ENCODE measurements at places on chromosomes 16 and 17.
A peak's percentile ranks its signal among the peaks of the same experiment; 100 is the strongest.

- no peak for DNase-seq
Observed at GRCh38 chr16:75382611-75383010, 50.7 kb downstream of the CFDP1 start.

DNA sequence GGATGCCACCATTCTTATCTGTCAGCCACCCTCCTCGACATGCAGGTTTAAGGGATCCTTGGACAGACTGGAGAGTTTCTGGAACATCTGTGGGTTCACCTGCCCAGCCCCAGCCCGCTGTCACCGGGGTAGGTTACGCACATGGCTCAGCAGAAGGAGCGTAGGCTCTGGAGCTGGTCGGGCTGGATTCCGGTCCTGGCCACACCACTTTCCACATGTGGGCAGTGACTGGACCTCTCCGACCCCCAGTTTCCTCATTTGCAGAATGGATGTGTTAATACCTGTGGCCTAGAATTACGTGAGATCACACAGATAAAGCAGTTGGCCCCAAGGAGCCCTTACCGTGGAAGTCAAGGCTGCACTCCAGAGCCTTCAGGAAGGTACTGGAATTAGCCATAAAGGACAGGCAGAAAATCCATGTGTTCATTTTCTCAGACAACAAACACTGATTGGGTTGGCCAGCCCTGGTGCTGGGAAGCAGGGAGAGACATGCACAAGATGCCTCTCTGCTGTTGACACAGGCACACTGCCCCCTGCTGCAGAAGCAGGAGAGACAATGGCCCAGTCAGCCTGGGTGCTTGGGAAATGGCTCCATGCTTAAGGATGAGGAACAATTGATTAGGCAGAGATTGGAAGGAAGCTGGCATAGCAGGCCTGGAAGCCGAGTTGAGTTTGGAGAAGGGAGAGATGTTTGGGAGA lies 58.8 kb downstream of the SF3B3 start:
- DNase-seq = no peak

GRCh38 chr17:66548158-66548557 lies 245.7 kb downstream of the PRKCA start:
- no peak for DNase-seq

- DNase-seq = no peak
Observed at GRCh38 chr17:57490111-57490845, 234.0 kb downstream of the MSI2 start.

GRCh38 chr16:68328860-68329390 lies 18.1 kb downstream of the PRMT7 start:
- no peak for DNase-seq

DNA sequence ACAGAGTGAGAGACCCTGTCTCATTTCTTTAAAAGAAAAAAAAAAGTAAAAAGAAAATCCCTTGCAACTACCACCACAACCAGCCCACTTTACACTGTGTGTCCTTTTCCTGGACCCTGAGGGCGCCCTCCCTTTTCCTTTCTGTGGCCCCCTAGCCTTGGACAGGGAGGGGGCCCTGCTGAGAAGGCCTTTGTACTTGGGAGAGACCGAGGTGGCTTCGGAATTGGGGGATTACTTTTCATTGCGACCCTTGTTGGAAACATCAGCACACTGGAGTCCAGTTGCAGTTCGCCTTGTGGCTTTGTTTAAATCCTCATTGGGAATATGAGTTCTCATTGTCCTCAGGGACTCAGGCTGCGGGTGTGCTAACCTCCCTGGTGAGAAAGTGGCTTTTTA lies 9.4 kb upstream of the DNASE1 start:
- DNase-seq = no peak

DNA sequence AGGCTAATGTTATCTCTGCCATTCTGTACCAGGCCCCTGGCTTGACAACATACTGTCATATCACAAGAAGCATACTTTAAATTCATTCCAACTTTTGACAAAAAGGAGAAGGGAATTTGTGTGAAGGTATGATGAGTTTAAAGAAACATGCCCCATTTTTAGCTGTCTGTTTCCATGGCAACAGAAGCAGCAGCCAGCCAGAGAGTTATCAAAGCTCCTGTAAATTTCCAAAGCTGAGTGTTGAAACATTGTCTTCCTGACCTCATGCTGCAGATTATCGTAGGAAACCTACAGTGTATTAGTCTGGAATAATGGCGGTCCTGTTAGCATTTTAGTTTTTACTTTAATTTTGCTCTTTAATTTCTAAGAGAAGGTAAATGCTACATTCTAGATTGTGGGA lies 124.9 kb downstream of the MRTFB start:
- DNase-seq = no peak

DNA sequence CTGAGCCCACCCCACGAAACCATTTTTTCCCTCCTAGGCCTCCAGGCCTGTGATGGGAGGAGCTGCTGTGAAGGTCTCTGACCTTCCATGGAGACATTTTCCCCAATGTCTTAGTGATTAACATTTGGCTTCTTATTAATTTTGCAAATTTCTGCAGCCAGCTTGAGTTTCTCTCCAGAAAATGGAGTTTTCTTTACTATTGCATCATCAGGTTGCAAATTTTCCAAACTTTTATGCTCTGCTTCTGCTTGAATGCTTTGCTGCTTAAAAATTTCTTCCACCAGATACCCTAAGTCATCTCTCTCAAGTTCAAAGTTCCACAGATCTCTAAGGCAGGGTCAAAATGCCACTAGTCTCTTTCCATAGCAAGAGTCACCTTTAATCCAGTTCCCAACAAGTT lies 12.9 kb upstream of the MYH4 start:
- no peak for DNase-seq

DNA sequence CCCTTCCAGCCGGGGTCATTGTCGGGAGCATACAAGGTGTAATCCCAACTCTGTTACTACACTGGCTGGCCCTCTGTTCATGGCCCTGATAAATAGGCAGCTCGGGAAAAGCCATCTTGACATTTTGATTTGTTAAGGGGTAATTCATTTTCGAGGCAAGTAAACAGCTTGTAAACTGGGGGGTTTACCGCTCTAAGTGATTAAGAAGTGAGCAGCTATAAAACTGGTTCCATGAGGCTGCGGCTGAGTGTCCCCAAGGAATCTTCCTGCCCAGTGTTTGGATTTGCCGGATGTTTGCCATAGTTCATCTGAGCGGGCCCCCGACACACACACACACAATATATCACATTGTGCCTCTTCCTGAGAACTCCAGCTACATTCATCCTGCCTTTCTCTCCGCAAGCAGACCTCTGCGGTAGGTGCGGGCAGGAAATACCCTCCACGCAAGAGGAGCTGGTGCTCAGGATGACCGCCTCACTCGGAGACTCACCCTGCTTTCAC lies 92.2 kb downstream of the SOCS1 start:
- no peak for DNase-seq

GRCh38 chr17:40857535-40857934 lies 9.5 kb downstream of the KRT12 start:
- DNase-seq = no peak

DNA sequence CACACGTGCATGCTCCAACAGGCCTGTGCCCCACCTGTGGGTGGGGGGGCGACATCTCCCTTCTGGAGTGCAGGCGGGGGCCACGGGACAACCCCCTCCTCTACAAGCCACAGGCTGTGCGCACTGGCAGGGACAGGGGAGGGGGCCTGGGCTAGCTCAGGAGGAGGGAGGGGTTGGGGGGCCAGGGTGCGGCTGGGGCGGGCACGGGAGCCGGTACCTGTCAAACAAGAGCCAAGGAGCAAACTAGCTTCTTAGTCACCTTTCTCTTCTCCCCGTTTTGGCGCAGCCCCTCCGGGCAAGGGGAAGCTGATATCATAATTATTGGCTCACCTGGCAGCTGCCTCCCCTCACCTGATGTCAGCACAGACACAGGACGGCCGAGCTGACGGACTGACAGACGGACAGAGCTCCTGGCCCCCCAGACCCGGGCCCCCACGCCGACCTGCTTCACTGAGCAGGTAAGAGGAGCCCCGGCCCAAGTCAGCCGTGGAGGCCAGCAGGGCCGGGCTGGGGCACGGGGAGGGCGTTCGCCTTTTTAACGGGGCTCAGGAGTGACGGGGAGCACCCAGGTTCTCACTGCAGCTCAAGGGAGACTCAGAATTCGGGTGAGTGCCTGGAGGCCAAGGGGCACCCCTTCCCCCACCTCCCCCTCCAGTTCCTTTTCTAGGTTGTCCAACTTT lies at the start of gene FOXN1:
FOXN1 (plus strand) TSS at position 363 of the 680 bp plus-strand sequence. CDS start 17,622 bp downstream, outside the sequence.
- no peak for DNase-seq

GRCh38 chr16:75471723-75472633 lies 7.5 kb upstream of the TMEM170A start:
- peak; percentile 42 for DNase-seq

DNA sequence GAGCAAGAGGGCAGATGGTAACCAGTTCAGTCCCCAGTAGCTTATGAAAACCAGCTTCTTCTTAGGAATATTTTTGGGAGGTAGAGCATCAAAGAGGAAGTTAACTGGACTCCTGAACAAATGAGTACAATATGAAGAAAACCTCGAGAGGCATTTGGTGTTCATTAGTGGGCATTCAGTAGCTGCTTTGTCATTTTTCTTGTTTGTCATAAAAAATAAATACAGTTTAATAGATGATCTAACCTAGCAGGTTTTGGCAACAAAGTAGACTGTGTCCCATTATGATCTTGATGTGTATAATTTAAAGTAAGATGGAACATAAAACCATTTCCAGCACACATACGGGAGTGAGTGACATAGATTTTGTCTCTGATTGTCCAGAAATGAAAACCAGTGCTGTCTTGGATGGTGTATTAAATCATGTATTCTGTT lies 173.1 kb downstream of the HS3ST3A1 start:
- no peak for DNase-seq

GRCh38 chr16:81241706-81242105 lies 3.2 kb downstream of the BCO1 start:
- no peak for DNase-seq

DNA sequence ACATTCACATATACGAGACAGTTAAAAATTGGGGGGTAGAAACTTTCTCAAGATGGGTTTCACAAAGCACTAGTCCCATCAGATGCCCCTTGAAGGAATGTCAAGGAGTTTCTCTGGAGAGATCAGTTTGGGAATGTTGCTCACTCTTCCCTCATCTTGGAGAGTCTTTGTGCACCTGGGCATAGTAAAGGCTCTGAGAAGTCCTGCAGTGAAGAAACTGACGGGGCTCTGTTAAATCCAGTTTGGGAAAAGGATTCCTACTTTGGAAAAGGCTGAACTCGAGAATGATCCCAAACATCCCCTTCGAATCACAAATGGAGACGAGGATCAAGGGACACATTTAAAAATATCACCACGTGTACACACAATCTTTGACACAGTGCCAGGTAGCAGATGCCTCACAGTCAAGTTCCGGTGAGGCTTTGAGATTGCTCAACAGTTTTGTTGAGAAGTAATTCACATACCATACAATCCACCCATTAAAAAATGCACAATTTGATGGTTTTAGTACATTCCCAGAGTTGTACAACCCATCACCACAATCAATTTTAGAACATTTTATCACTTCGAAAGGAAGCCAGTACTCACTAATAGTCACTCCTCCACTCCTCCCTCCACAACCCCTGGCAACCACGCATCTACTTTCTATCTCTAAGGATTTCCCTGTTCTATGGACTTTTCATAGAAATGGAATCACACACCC lies 203.4 kb upstream of the FOXF1 start:
- no peak for DNase-seq

DNA sequence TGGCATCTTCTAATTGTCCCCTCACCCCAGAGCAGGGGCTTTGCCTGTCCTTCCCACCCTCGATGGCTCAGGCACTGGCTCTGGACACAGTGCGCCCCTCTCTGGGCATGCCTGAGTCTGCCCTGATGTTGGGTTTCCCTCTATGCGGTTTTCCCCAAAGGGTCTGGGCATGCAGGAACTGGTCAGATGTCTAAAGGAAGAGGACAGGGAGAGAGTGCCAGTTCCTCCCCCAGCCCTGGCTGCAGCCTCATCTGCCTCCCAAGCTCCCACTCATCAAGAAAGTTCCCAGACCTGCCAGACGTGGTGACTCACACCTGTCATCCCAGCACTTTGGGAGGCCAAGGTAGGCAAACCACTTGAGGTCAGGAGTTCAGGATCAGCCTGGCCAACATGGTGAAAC lies 41.3 kb upstream of the PABPN1L start:
- no peak for DNase-seq

- no peak for DNase-seq
Observed at GRCh38 chr17:522919-523318, 170.3 kb upstream of the RPH3AL start.

- DNase-seq = no peak
Observed at GRCh38 chr16:89890200-89890599, 16.8 kb downstream of the TCF25 start.

GRCh38 chr16:86509759-86510464 lies 415 bp upstream of the FOXF1 start:
- no peak for DNase-seq

GRCh38 chr17:79836510-79836971 lies 2.7 kb downstream of the CBX4 start:
- DNase-seq = no peak

All from amygdala (tissue), 56 donors.